ENCODE measurements at places on chromosomes 5 and 9.

- no peak for DNase-seq
Observed at GRCh38 chr5:82745016-82745415, 332.2 kb downstream of the TMEM167A start.

DNA sequence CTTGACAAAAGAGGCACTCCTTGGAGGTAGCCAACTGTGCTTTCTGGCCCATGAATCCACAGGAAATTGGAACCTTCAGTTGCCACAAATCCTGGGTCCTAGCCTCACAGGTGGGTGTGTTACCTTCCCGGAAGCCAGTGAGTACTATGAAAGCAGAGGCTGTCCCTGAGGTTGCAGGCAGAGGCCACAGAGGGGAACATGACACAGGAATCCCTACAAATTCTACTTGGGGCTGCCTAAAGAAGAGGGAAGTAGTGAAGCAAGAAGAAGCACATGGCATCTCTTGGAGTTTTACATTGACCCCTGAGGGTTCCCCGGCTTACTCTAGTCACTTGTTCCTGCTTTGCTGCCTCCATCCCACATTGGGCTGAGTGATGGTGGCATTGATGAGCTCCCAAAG is 2.6 kb downstream of the SLC22A5 start:
- DNase-seq, result no peak

DNA sequence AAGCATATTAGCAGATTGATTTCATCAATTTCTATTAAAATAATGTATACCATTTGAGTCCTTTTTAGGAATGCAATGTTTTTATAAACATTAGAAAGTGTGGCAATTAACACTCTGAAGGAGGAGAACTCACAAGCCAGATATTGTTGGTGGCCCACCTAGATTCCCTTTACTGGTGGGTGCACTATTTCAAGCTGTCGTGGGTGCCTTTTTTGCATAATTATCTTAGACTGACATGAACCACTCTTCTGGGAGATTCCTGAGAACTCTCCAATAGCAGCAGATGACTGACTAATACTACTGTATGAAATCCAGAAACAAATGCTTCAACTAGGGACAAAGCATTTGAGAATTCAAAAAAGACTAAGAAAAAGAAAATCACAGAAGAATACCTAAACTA is 526.0 kb downstream of the CDH18 start:
- no peak for DNase-seq

GRCh38 chr5:107580889-107581820 is 89.6 kb downstream of the EFNA5 start:
- DNase-seq, result no peak

DNA sequence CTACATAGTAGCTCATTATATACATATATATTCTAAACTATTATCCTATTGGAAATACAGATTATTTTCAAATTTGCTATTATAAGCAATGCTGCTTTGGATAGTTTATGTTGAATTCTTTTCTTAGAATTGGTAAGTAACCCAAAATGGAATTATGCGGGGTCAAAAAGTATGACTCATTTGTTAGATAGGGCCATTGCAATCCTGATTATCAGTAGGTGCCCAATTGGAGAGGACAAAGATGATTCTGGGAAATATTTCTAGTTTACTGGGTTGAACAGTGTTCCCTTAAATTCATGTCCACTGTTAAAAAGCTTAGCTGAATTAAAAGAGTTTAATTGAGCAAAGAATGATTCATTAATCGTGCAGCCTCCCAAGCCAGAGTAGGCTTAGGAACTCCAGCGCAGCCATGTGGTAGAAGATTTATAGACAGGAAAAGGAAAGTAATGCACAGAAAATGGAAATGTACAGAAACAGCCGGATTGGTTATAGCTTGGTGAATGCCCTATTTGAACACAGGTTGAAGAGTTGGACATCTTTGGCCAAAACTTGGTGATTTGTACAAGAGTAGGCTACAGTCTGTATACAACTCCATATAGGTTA is 81.8 kb downstream of the GDNF start:
- no peak for DNase-seq

GRCh38 chr9:94144394-94144793 is 60.1 kb downstream of the PTPDC1 start:
- DNase-seq, result no peak

- DNase-seq, result no peak
Observed at GRCh38 chr9:82799286-82799685, 263.7 kb downstream of the RASEF start.

- DNase-seq, result peak; percentile 30
Observed at GRCh38 chr9:90724880-90725279, 76.7 kb upstream of the SYK start.

GRCh38 chr9:2686911-2687310 is 30.4 kb upstream of the KCNV2 start:
- DNase-seq, result no peak

- DNase-seq, result no peak
Observed at GRCh38 chr5:141869514-141869913, 8.7 kb downstream of the PCDH1 start.
